ENCODE measurements at places on chromosomes 5 and 9.

DNA sequence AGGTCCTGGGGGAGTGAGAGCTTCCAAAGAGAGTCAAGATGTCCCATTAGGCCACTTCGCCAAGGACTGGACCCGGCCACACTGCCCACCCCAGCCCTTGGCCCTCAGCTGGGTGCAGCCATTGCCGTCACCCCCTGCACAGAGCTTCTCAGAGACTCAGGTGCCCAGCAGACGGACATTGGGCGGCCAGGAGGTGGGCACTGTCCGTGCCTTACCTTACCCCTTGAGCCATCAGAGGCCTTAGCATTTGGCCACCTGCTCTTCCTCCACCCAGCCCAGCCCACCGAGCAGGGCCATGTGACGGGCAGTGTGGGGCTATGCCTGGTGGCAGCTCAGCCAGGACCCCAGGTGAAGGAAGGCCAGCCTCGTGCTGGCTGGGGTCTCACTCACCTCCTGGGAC lies 3.3 kb upstream of the DNLZ start:
- DNase-seq, result no peak

- no peak for DNase-seq
These were observed 608.0 kb downstream of the BRINP1 start for GRCh38 chr9:118761016-118761790.

DNA sequence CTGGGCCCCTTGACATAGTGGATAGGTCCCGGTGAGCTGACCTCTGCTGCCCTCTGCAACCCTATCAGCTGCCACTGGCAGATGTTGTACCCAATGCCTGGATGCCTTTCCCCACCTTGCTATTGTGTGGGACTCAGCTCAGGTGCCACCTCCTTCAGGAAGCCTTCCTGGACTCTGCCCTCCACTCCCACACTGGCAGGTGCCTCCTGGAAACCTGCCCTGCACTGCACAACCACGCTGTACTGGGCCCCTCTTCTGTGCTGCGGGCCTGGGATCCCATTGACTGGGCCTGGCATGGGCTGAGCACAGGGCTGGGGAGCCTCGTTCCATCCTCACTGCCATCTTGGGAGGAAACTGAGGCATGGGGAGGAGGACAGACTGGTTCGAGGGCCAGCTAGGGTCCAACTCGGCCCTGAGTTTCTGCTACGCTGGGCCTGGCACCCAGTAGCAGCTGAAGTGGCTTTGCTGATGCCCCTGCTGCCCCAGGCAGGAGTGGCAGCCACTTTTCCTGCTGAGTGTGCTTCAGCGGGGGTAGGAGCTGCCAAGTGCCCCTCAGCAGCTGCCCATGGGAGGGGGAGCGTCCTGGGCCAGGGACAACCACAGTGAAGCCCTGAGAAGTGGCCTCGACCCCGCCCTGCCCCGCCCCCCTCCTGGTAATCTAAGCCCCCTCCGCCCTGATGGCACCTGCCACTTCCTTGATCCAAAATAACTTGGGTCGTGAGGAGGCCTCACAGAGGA lies 1.3 kb downstream of the AK1 start:
- DNase-seq, result no peak

- no peak for DNase-seq
These were observed 83.8 kb downstream of the OTULIN start for GRCh38 chr5:14748180-14748900.

DNA sequence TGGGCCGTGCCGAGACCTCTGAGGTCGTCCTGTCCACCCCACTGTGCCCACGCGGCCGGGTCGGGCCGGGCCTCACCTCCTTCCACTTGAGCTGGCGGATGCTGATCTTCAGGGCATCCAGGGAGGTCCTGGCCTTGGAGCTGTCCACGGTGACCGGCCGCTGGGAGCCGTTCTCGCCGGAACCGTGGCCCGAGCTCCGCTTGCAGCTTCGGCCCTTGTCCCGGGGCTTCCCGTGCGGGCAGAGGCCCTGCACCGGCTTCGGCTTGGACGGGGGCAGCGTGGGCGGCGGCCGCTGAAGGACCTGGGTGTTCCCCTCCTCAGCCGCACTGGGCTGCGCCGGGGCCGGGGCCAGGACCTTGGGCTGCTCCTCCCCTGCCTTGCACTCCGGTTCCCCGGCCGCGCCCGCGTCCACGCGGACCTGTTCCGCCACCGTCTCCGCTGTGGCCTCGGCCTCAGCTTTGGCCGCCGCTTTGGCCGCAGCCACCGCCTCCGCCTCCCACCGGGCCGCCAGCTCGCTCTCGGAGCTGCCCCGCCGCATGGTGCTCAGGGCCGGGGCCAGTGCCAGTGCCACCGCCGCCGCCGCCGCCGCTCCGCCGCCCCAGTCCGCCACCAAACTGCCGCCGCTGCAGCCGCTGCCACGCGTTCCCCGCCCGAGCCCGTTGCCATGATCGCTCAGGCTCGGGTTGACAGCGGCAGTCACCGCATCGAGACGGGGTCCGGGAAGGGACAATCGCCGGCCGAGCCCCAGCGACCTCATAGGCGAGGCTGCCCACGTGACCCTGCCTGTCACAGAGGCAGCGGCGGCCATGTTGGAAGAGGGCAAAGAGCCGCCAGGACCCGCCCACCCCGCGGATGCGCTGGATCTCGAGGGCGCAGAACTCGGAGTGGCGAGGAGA lies at the start of gene TTLL11:
TTLL11 (minus strand) TSS at position 698 of the 896 bp plus-strand sequence; CDS start at position 538, 160 bp downstream.
- peak; percentile 98 for DNase-seq

DNA sequence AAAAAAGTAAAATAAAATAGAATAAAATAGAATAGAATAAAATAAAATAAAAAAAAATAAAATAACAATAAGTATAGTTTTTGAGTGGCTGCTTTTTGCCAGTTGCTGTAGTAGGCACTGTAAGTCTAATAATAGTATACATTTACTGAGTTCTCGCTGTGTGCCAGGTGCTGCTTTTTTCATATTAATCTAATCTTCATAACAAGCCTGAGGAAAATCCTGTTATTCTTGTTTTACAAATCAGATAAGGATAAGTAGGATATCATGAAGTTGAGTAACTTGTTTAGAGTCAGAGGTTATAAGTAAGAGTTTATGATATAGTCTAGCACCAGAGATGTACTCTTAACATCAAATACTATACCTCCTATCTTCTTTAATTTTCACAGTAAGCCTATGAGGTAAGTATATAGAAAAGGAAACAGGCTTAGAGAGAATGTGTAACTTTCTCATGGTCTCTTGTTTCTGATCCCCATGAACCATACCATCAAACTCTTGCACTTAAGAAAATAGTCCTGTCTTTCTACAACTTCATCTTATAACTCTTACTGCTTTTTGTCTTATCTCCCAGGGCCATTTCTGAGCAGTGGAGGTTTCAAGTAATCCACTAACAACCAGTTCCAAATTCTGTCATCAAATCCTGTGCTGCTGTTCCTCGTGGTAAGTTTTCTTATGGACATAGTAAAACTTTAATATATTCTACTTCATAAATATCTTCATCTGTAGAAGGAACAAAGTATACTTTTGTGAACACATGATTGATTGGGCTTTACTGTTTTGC lies 18.7 kb downstream of the RMI1 start:
- peak; percentile 10 for DNase-seq

DNA sequence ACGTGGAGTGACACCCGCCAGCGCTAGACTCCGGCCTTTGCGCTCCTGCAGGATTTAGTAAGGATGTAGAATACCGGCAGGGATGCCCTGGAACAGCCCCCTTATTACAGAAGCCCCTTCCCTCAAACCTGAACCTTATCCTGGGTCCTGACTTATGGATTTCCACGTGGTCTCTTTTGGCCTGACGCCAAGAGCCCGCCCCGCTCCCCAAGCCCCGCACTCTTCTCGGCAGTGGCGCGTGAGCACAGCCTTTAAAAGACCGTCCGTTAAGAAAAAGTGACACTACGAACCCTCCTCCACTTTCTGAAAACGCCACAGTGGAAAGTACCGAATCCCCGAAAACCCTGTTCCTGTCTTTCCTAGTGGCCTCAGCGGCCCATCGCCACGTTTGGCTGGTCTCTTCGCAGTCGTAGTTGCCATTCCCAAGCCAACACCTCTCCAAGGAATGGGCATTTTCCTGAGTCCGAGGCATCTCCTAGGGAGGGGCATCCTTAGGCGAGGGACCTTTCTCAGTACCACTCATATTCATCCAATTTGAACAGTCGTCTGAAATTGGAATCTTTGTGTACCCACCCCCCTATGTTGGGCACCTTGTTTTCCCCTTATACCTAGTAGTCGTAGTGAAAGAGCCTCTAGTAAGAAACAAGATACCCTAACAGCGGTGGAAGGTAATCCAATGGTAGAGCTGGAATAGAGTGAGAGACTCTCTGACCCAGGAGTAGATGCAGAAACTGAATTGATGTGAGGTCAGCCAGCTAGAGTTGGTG lies 732 bp upstream of the MCIDAS start:
- no peak for DNase-seq

GRCh38 chr5:166959766-166960165 lies 1331.7 kb upstream of the WWC1 start:
- DNase-seq, result peak; percentile 64

DNA sequence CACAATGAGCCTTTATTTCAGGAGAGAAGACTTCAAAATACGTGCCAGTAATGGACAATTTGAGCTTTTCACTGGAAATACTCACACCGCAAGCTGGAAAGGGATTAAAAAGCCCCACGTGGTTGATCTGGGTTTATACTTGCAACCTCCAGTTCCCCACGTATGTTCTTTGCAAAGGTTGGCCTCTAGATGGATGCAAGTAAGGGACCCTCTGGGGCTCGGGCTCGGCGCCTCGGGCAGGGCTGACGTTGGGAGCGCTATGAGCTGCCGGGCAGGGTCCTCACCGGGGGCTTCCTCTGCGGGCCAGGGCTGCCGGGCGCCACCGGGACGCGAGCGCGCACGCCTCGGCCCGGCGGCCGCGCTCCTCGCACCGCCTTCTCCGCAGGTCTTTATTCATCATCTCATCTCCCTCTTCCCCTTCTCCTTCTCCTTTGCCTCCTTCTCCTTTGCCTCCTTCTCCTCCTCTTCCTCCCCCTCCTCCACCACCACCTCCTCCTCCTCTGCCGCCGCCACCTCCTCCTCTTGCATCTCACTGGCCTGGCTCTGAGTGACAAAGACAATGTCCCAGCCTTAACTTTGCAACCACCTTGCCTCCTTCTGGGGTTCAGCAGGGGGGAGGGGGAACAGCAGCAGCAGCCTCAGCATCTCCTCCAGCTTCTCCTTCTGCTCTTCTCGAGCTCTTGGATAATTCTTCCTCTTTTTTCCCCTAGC lies 701 bp upstream of the ZNF462 start:
- DNase-seq, result peak; percentile 51

DNA sequence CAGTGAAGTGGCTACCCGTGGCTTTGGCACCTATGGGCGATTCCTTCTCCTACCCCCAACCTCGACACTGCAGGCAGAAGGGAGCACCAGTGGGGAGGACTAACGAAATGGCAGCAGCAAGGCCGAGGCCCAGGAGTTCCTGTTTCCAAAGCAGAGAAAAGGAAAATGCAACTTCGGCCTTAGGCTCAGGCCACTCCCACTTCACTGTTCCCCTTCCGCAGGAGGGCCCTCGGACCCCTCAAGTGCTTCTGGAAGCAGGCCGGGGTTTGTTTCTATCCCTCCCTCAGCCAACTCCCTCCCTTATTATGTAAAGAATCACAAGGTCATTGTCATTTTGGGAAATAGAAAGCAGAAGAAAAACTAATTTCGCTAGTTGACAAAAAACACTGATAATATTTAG lies 36.4 kb upstream of the NKX2-5 start:
- no peak for DNase-seq

DNA sequence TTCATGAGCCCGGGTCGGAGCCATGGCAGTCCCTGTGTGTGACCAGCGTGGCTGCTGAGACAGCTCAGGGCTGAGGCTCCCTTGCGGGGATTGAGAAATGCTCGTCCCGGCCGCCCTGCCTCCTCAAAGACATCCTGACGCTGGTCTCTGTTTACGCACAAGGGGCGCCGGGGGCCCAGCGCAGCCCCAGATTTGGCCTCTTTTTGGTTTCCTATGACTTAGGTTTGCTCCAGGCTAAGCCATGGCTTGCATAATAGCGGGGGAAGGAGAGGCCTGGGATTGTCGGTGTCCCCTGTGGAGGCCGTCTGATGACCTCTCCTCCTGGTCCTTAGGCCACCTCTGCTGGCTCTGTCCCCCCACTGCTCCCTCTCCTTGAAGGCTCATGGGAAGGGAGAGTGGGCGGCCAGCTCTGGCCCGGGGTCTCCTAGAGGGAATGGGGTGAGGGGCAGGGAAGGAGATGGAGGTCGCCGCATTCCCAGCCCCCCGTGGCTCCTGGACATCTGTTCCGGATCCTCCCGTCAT lies 3.5 kb downstream of the LAMC3 start:
- no peak for DNase-seq

DNA sequence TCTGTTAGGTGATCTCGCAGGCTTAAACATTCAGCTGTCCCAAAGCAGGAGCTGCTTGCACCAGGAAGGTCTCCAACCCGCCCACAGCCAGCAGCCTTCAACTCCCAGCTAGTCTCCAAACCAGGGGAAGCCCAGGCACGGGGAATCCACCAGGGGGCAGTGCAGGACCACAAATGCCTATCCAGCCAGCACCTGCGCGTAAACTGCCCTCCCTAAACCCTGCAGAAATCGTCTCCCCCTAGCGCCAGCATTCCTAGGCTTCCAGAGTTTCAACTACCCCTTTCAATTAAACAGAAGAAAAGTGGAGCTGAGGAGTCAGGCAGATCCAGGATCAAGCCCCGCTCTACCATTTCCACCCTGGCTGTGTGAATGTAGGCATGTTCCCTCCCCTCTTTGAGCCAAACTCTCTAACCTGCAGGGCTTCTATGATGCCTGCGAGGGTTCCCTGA lies 72.0 kb downstream of the HRH2 start:
- peak; percentile 91 for DNase-seq

DNA sequence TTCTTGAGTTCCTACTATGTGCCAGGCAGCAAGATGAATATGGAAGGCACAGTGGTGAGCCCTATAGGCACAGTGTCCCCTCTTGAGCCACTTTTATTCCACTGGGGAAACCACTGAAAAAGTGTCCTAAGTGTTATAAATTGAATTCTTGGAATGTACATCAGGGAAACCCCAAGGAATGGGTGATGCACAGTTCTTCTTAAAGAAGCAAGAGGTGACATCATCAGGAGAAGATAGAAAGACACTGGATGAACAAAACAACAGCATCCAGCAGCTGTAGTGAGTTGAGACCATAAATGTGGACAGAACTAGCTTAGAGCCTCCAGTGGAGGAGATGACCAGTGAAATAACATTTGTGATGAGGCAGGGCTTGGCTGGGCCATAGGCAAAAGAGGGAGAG lies 199.2 kb upstream of the ANKRD55 start:
- DNase-seq, result no peak

- DNase-seq, result no peak
These were observed 411.1 kb downstream of the ACTL7B start for GRCh38 chr9:108444400-108445358.

GRCh38 chr5:122093415-122094180 lies 15.5 kb upstream of the LOX start:
- no peak for DNase-seq

- DNase-seq, result no peak
These were observed 272.4 kb downstream of the SLF1 start for GRCh38 chr5:94890907-94891306.

Measured in hematopoietic multipotent progenitor cell treated with erythropoietin and hydrocortisone succinate and interleukin-3 and kit ligand, for 4 days (in vitro differentiated cells).